WTC11 (cell line): ENCODE measurements at places on chromosomes 7 and 10.
A peak's percentile ranks its signal among the peaks of the same experiment; 100 is the strongest.

DNA sequence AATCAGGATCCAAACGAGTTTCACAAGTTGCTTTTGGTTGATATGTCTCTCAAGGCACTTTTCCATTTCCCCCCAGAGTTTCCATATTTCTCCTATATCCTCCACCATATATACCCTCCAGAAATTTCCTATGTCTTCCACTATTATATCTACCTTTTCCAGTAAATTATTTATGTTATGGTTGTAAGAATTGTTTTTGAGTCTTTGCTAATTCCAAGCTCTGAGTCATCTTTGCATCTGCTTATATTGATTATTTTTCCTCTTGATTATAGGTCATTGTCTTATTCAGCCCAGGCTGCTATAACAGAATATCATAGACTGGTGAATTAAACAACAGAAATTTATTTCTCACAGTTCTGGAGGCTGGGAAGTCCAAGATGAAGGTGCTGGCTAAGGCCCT is 12.7 kb downstream of the TACC2 start:
- DNase-seq: no peak

DNA sequence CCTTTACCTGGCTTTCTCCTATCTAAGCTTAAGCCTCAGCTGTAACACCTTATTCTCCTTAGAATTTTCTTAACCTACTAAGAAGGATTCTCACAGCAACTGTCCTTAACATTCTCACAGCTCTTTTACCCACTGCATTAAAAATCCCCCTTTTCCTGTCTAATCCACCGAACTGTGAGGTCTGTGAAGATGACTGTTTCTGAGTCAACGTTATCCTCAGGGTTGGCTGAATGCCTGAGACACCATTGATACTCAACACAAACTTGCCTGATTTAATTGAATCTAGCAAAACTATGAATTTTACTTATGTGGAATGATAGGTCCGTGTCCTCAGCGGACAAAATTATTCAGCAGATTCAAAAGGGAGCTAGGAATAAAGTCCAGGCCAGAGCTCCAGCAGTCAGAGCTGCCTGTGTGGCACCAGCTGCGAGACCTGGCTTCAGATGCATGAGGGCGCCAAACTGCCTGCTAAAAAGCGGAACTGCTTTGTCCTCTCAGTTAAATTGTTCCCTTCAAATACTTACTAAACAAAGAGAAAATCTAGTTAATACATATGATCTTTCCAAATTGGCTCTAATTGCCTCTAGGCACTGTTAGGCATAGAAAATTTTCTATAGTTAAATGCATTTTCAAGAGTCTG is 33.4 kb upstream of the VWDE start:
- DNase-seq: peak; percentile 51

GRCh38 chr7:7695111-7695817 is 23.1 kb downstream of the RPA3 start:
- DNase-seq: no peak

- DNase-seq: no peak
These were observed 241.5 kb downstream of the CACNA2D1 start for GRCh38 chr7:82202107-82202506.

DNA sequence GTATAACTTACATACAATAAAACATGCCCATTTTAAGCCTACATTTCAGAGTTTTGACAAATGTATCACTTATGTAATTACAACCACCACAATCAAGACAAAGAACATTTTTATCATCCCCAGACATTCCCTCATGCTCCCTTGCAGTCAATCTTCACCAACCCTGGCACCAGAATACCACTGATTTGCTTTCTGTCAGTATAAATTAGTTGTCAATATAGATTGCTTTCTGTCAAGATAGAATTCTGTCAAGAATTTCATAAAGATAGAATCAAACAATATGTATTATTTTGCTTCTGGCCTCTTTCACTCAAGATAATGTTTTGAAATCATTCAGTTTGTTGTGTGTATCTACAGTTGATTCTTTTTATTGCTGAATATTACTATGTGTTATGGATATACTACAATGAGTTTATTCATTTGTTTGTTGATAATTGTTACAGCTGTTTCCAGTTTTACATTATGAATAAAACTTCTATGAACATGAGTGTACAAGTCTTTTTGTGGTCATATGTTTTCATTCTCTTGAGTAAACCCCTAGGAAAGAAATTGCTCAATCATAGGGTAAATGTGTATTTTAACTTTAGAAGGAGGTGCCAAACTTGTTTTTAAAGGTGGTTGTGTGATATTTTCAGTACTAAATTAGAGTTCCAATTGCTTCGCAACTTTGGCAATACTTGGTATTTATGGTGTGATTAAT is 56.9 kb downstream of the IFIT5 start:
- no peak for DNase-seq

DNA sequence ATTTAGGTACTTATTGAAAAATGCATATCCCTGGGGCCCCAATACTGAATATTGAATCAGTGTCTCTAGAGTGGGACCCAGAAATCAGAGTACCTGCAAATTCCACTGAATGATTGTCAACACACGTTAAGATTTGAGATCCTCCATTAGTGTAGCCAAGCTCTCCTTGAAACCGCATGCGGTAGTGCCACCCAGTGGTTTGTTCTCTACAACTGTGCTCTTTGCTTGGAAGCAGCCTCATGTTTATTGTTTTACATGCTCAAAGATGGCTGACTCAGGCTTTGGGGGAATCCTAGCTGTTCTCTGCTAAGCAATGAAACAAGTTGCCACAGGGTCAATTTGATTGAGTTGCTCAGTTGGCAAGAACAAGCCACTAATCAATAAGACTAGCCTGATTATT is 340.2 kb upstream of the CELF2 start:
- DNase-seq: peak; percentile 73

GRCh38 chr7:76330261-76330660 is 27.8 kb downstream of the HSPB1 start:
- no peak for DNase-seq

- DNase-seq: no peak
These were observed 196.4 kb downstream of the EVX1 start for GRCh38 chr7:27438881-27439589.

- no peak for DNase-seq
These were observed 40.0 kb upstream of the EIF4H start for GRCh38 chr7:74134117-74134620.

- no peak for DNase-seq
These were observed 27.7 kb downstream of the IQCE start for GRCh38 chr7:2586326-2587020.

GRCh38 chr7:110317541-110318265 is 773.2 kb upstream of the LRRN3 start:
- DNase-seq: no peak

DNA sequence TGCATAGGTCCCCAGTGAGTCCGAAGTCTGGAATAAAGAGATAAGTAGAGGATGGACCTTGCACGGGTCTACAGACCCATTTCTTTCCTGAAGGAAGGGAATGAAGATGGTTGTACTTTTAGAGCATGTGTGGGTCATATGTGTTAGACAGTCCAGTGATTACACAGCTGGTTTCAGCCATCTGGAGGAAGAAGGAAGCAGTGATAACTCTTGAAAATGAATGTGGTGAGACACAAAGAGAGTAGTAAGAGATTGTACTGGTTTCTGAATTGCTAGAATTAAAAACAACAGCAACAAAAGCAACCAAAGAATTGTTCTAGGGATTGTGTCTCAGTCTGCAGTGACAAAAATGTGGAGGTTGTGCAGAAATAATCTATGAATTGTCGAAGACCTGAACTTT is 258.9 kb downstream of the SUGCT start:
- no peak for DNase-seq

DNA sequence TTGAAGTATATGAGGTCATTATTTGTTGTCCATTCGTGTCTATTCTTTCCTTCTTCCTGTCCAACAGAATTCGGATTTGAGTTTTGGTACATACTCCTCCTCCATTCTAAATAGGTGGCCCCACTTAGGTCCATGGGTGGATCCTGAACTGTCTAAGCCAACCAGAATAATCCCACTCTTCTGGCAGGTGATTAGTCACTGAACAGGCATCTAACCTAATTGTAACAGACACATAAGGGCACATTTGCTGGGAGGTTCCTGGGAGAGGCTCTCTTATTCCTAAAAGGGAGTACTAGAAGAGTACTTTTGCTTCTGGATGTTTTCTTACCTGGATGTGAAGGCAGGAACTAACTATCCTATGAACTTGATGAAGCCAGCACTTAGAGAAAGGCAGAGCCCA is 16.8 kb downstream of the LRRC72 start:
- no peak for DNase-seq

DNA sequence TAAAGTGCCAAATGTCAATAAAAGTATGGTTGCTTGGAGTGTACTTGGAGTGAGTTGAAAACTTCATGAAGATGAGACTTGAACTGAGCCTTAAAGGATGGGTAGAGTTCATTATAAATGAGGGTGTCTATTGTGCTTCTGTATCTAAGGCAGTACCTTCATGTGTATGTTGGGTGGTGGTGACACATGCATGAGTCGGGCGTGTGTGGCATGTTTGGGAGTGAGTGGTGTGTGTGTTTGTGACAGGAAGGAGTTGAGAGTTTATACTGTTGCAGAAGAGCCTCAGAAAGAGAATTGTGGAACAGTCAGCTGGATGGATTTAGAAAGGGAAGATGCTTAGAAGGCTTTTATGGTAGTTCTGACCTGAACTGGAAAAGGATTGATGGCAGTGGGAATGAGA is 6.0 kb upstream of the ZRANB1 start:
- no peak for DNase-seq

GRCh38 chr7:42185726-42186125 is 51.3 kb downstream of the GLI3 start:
- no peak for DNase-seq

DNA sequence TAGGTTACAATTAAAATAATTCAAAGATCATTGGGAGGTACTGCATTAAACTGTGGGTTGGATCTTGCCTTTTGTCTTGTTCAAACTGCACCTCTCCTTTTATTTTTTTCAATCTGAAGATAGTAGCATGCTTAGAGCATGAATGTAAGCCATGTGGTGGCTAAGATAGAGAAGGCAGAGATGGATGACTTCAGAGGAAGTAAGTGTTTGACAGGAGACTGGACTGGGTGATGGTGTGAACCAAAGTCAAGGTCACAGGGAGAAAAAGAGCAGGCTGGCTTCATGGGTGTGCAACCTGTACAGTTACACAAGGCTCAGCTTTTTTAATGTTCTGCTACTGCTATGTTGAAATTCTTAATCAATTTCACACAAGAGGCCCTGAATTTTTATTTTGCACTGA is 85.6 kb downstream of the ZEB1 start:
- DNase-seq: no peak

DNA sequence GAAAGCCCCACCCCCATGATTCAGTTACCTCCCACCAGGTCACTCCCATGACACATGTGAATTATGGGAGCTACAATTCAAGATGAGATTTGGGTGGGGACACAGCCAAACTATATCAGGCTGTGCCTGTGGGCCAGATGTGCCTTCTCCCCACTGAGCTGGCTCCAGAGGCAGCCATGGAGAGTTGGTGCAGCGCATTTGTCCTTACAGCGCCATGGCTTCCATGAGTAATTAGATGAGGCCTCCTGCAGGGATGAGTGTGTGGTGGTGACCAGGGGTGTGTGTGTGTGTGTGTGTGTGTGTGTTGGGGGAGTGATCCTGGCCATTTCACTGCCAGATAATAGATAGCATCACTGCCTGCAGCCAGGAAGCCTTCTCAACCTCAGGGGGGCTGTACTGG is 94.6 kb downstream of the FANK1 start:
- no peak for DNase-seq
